CD8-positive, alpha-beta memory T cell (primary cell): ENCODE measurements at places on chromosomes 7 and 10.

DNA sequence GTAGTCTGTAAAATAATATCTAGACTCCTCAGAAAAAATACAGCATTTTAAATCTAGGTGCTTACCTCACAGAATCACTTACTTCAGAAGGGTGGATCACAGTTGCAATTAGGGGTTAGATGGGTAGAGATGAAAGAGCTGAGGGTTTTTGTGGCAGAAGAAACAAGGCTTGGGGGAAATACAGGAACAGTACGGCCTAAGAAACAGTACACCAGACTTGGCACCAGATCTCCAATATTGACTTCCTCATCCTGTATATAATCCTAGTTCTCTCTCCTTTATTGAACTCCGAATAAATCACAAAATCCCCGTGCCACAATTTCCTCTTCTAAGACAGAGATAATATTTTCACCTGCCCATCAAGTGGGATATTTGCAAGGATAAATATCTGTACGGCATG is 14.3 kb downstream of the CEP41 start:
- no peak for DNase-seq

- DNase-seq = no peak
These were observed 28.8 kb downstream of the TMEM120A start for GRCh38 chr7:75965617-75966016.

DNA sequence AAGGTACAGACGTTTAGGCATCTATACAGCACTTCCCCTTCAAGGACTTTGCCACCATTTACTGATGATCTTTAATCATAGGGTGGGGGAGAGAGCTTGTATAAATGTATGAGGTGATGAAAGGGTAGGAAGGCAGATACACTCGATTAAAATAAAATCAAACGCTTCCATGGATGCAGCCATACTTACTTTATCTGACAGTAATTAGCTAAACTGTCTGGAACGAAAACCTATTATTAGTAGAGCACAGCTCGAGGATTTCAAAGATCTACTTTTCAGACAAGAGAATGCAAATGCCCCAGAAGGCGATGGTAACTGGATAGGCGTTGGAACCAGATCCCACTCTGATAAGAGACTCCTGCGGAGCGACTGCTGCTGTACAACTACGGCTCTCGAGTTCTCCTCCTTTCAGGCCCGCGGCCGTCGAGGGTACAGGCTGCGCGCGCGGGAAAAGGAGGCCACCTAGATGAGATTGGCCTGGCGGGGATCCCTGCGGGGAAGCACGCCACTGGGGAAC is 3.1 kb upstream of the NKX2-3 start:
- no peak for DNase-seq

DNA sequence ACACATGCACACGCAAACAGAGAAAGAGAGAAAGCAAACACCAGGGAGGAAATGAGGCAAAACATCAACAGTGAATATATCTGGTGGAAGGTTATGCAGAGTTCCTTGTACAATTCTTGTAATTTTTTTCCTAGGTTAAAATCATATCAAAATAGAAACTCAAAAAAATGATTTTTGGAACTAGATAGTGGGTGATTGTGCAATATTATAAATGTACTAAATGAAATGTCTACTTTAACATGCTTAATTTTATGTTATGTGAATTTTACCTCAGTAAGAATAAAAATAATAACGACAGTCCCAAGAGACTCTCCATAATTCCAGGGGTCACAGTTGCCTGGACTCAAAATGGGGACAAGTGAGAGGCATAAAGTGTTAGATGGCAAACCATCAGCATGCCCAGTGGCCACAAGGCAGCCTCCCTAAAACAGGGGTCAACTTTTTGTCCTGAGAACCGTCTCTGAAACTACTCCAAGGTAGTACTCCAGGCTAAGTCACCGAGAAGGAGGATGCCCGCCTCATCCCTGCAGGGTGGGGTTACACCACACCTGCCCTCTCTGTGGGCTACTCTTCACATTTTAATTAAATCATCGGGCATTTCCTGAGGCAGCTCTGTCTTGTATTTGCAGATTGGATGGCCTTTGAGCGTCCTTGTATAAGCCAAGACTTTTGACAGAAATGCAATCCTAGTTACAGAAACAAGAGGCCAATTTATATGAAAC is 267.7 kb downstream of the ELMO1 start:
- no peak for DNase-seq

GRCh38 chr10:29688230-29688661 is 53.5 kb upstream of the SVIL start:
- DNase-seq = no peak

DNA sequence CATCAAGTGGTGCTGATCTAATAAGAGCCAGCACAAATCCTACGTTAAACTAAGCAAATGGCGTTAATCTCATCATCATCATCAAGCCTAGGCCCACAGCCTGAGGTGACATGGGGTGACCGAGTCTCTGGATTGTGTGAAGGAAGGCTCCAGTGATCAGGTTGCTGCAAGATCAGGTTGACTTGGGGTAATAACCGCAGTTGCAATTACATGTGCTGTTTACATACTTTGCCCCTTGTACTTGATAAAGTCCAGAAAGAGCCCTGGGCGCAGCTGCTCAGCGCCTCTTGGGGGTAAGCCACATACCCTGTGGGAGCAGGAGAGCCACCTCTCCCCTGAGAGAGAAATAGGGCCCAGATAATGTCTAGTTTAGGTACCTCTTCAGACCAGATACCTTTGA is 228.1 kb downstream of the WDR11 start:
- DNase-seq = no peak

GRCh38 chr10:110304394-110304779 is 333 bp downstream of the SMNDC1 start:
- DNase-seq = no peak

DNA sequence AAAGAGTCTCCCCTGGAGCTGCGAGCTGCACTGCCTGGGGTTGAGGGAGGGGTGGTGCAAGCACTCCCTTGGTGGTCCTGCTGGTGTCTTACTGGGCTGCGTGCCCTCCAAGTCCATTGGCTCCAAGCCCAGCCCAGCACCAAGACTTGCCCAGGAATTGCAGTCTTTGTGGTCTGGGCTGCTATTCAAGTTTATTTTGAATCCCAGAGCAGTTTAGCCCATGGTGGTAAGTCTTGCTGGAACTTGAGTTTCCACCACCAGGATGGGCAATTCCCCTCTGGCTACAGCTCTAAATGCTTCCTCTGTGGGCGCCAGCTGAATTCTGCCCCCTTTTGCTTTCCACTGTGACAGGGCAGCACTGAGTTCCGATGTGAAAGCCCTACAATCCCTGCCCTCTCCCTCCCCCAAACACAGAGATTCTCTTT is 25.1 kb downstream of the GALNT11 start:
- no peak for DNase-seq

GRCh38 chr10:131290781-131291180 is 20.7 kb downstream of the TCERG1L start:
- DNase-seq = no peak
